ENCODE measurements at places on chromosomes 1 and 21.

DNA sequence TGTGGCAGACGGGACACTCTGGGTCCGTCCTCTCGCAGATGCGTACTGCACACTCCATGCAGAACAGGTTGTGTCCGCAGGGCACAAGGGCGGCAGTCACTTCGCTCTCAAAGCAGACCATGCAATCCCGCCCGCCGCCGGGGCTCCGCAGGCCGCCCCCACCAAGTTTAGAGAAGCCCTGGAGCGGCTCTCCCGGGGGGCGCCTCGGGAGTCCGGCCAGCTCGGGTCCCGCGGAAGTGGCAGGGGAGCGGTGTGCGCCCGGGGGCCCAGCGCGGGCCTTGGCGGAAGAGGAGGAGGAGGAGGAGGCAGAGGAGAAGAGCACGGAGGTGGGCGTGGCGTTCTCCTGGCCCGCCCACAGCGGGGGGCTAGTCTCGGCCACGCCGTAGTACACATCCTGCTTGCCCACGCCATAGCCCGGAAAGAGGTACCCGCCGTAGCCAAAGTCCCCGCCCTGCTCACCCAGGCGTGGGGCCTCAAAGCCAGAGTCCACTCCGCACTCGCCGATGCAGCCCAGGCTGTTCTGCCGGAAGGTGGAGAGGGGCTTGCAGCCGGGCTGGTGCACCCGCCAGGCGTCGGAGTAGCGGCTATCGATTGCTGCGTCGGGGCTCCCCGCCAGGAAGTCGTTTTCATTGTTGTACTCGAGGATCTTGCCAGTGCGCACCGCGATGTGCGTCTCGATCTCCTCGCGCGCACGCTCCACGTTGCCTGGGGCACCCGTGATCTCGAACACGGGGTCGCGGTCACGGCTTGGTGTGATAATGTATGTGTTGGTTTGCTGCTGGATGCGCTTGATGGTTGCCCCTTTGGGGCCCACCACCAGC is 5.4 kb downstream of the MEX3A start:
- no peak for DNase-seq

GRCh38 chr1:210901981-210902770 is 231.8 kb downstream of the KCNH1 start:
- DNase-seq = no peak

- no peak for DNase-seq
Observed at GRCh38 chr21:45559216-45560105, 17.2 kb upstream of the SLC19A1 start.

DNA sequence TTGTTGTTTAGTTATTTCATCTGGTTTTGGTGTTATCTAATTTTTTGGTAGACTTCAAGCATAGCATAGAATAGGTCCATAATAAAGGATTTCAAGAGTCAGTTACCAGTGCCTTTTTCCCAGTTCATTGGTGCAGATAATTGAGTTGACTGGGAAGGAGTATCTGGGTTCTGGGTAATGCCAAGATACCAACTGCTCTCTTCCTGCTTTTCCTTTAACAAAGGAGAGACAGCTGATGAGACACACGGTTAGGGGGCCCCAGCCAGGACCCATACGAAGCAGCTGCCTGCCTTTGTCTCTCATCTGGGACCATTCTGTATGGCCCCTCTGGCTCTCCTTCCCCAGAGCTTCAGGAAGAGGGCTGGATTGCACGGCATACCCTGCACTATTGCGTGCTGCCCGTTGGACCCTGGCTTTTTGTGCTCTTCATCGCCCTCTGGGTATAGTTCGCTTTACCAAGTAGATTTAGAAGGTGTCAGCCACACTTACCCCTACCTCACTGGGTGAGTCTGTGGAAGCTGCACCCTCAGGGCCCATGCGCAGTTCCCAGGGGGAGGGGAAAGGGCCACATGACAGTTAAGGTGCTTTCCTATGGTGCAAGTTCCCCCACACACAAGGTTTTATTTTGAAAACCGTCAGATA is 7.0 kb downstream of the NAV1 start:
- no peak for DNase-seq

- no peak for DNase-seq
Observed at GRCh38 chr21:42905195-42905594, 12.1 kb downstream of the NDUFV3 start.

- DNase-seq = no peak
Observed at GRCh38 chr1:32868806-32869455, 1.8 kb downstream of the FNDC5 start.

- DNase-seq = no peak
Observed at GRCh38 chr1:105386489-105386888, 1636.8 kb downstream of the AMY1C start.

GRCh38 chr1:174049514-174049913 is 27.4 kb upstream of the RC3H1 start:
- DNase-seq = no peak

DNA sequence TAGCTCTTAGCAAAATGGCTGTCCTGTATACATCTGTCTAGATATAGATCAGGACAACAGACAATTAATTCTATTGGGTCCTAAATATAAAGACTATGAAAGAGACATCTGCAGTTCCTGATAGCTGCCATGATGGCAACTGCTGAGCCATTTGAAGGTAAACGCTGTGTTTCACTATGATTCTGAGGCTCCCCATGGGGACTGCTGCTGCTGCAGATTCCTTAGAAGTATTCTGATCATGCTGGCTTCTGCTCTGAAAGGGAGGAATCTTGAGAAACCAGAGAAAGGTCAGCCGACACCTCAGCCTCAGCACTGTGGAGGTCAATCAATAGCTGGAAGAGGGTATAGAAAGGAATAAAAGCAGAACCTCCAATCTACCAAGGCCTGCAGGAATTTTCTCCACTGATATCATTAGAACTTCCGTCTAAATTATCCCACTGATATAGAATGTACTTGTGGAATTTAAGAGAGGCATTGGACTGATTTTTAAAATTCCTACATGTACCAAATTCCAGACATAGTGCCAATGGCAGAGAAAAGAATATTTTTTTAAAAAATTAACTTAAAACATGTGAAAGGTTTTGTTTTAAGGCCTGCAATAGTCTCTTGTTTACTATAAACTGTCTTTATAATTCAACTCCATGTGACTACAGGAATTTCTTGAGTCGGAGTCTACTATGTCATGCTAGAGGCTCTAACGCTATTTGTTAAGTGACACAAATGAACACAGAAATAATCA is 53.2 kb downstream of the DDAH1 start:
- DNase-seq = no peak

DNA sequence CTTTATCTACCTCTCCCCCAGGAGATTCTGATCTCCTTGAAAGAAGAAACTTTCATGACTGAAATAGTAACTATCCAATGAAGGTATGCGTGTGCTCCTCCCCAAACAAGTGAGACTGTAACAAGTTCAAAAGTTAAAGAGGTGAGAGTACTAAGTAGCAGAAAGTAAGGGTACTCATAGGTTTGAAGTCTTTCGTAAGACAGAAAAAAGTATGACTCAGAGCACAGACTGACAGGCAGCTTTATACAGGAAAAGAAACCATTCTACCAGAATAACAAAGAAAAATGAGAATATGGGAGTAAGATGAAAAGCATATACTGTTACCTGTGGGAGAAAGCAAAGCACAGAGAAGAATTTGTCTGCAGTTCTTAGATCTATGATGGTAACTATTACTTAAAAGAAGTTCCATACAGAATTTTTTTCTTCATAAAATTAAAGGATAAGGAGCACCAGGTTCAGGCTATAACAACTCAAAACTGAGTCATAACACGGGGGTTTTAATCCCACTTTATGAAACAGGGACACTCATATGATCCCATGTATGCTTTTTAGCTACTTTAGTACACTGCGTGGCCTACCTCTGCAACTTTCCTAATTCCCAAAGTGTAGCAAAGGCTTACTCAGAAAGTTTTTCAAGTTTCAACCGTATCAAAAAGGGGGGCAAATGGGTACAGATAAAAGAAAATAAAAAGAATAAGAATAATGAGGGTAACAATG is 52.0 kb downstream of the FOXJ3 start:
- DNase-seq = no peak

DNA sequence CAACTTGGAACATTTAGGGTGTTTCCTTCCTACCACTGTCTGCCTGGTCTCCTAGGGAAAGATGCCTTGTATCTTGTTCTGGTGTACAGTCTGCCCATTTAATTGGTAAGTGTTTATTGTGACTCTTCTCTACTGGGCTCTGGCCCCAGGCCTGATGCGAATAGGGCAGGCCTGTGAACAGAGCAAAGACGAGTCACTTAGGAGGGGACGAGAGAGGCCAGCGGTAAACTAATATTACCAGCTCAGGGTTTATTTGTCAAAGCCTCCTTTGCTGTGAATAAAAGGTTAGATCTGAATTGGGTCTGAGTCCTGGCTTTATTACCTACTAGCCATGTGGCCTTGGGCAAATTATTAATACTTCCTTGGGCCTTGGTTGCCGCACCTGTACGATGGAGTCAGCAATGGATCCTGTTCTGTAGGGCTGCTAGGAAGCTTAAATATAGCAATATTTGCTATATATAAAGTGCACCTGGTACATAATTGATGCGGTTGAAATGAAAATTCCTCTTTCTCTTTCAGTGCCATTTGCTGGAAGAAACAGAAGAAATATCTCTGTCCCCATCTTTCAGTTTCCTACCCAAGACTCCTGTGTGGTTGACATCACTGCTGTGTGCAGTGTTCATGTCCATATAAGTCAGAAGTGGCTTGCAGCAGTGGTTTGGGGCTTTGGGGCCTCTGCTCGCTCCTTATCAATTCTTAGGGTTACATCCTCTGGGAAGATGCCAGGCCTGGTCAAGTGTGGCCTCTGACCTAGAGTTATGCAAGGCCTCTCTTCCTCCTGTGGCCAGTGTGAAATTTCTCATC is 32.4 kb downstream of the MAPKAPK2 start:
- DNase-seq = no peak

- DNase-seq = no peak
Observed at GRCh38 chr1:93907718-93908117, 1.5 kb downstream of the GCLM start.

- no peak for DNase-seq
Observed at GRCh38 chr1:14891991-14892390, 261.6 kb upstream of the TMEM51 start.

- no peak for DNase-seq
Observed at GRCh38 chr1:147214325-147214724, 10.8 kb downstream of the FMO5 start.

GRCh38 chr1:1510912-1511532 is 940 bp upstream of the ATAD3A start:
- no peak for DNase-seq

GRCh38 chr1:203025686-203026030 is 633 bp upstream of the PPFIA4 start:
- DNase-seq = no peak

DNA sequence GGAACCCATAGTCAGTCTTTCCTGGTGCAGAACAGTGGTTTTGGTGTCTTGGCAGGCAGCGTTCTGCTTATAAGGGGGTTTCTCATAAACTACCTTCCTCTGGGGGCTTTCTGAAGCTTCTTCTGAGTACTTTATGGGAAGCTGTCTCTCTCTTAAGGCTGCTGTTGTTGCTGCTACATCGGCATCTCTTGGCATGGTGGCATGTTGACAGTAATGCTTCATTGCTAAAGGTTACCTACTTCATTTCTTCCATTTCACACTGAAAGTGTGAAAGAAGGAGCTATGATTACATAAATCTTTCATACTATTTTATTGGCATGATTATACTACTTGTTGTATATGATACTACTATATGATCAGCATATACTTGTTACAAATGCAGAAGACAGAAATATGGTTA is 6.3 kb upstream of the MAP10 start:
- no peak for DNase-seq

DNA sequence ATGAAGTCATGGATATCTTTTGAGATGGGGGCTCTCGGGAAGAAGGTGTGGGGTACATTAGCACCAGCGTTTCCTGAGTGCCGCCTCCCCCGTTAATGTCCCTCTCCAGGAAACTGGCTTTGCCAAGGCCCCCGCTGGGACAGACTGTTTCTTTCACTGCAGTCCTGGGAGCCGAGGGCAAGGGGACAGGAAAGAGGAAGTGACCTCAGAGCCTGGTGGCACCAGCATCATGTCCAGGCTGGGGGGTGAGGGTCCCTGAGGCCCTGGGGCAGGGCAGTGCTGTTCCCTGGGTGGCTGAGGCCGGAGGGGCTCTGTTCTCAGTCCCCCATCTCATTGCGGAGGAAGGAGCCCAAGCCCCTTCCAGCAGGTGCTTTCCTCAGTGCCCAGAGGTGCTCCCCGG is 5.8 kb downstream of the PFKL start:
- no peak for DNase-seq

- no peak for DNase-seq
Observed at GRCh38 chr1:3625151-3625907, 514 bp downstream of the TPRG1L start.

DNA sequence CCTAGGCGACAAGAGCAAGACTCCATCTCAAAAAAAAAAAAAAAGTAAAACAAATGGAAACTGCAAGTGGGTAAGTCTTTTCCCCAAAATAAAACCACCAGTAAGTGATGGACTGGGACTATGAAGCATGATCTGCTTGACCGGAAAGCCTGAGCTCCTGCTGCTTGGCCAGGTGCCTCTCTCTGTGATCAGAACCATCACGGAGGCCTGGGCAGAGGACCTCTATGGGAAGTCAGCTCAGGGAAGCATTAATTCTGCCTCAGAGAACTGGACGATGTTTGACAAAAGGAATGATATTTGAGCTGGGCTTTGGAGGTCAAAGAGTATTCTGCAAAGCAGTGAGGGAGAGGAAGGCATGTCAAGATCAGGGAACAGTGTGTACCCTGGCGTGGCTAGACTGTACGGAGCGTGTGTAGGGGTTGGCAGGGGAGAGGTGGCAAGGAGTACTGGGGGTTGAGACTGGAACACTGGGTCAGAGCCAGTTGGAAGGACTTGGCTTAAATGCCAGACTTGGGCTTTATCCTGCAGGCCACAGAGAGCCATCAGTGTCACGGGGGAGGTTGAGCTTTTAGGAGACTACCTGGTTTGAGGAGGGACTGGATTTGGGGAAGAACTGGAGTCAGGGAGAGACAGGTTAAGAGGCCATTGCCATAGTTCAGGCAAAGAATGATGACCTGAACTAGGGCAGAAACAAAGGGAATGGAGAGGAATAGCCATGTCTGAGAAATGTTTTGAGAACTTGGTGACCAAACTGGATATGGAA is 16.4 kb downstream of the ATP1A2 start:
- DNase-seq = no peak

- DNase-seq = peak; percentile 11
Observed at GRCh38 chr1:243421784-243422183, 165.9 kb downstream of the SDCCAG8 start.

DNA sequence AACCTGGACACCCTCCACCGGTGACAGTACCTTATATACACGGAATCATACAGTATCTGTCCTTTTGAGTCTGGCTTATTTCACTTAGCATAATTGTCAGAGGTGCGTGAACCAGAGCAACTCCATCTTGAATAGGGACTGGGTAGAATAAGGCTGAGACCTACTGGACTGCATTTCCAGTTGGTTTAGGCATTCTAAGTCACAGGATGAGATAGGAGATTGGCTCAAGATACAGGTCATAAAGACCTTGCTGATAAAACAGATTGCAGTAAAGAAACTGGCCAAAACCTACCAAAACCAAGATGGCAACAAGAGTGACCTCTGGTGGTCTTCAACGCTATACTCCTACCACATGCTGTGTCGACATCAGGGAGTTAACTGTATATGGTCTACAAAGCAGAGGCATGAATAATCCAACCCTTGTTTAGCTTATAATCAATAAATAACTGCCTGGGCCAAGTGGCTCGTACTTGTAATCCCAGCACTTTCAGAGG is 1.4 kb upstream of the FDPS start:
- DNase-seq = no peak

GRCh38 chr1:221150996-221151395 is 271.8 kb downstream of the HLX start:
- no peak for DNase-seq

- DNase-seq = no peak
Observed at GRCh38 chr1:153192697-153193096, 10.5 kb upstream of the LELP1 start.

- no peak for DNase-seq
Observed at GRCh38 chr1:178564086-178564782, 51.3 kb downstream of the TEX35 start.

All from stimulated activated CD8-positive, alpha-beta memory T cell treated with anti-CD3 and anti-CD28 coated beads, Interleukin-2, amount 100 ng/mL, for 48 hours (primary cell).